ENCODE measurements at places on chromosomes 12 and 14.

DNA sequence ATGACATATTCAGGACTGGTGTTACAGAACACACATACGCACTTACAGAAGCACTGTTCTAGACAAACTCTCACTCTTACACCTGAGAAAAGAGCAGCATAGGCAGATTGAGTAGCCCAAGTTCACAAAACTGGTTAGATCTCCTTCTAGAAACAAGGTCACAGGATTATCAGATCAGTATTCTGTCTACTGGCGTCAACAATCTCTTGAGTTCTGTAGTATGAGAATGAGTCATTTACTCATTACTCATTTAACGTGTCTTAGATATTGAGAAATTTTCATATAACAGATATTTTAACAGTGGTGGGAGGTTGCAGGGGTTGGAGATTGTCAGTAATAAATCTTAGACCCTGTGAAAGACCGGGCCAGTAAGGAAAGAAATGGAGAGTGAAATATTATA lies 2.8 kb upstream of the TSPAN8 start:
- no peak for DNase-seq

DNA sequence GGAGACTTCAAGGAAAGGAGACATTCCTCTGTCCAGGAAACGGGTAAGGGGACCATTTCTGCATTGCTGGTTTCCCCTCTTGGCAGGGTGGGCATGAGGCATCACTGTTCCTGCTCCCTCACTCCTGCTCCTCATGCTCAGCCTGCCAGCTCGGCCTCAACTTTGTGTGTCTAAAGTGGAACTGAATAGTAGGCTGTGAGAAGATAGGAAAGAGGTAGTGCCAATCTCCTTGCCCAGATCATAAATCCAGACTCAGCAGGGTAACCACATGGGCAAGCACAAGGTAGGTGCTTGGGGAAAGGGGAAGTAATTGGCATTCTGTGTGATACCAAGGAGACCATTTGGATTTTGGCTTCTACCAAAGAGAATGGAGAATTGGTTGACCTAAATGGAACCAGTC lies 2.6 kb downstream of the LTB4R start:
- no peak for DNase-seq

DNA sequence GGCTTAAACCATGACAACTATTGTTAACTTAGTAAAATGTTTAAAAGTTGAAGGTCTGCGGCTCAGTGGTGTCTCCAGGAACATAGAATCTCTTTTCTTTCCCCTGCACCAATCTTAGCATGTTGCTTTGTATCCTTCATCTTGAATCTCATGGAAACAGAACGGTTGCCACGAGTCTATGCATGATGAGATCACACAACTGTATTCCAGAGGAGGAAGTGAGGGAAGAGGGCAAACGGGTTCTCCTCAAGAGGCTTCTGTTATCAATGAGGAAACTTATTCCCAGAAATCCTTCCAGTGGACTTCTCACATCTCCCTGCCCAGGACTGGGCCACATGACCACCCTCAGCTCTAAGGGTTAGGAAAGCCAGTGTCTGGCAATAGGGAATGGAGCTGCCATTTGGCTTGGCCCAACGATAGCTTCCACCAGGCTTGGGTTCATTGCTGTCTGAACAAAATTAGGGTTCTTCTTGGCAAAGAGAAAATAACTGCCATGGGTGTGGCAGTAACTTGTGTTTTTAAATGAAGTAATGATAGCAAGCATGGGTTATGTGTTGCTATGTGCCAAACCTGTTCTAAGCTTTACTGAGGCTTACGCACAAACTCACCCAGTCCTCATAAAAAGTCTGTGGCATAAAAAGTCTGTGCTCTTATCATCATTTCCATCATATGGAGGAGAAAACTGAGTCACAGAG lies 17.4 kb downstream of the PLXNC1 start:
- DNase-seq, result no peak

GRCh38 chr12:96103067-96103644 lies 67.8 kb upstream of the LTA4H start:
- DNase-seq, result no peak

DNA sequence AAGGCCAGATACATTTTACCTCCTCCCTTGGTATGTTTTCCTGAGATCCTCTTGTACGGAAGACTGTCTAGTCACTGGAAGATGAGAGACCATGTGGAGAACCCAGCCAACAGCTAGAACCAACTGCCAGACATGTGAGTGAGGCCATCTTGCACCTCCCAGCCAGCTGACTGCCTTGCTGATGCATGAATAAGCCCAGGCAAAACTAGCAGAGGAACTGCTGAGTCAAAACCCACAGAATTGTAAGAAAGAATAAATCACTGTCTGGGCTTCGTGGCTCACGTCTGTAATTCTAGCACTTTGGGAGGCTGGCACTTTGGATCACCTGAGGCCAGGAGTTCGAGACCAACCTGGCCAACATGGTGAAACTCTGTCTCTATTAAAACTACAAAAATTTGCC lies 160.0 kb downstream of the TPH2 start:
- DNase-seq, result no peak

DNA sequence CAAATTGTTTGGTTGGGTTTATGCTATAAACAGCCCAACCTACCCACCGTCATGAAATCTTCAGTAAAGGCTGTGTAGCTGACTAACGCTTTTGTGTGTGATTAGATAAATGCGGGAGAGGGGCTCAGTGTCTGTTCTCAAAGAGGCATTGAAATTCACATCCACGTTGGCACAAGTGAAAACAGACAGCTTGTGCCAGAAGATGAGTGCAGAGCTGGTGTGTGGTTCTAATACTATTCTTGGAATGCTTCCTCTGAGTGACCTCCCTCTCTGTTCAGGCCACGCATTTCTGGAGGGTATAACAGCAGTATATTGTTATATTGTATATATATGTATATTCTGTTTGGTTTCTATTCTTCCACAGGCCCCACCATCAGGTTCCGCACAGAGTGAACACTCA lies 263.8 kb downstream of the APAF1 start:
- DNase-seq, result peak; percentile 9

DNA sequence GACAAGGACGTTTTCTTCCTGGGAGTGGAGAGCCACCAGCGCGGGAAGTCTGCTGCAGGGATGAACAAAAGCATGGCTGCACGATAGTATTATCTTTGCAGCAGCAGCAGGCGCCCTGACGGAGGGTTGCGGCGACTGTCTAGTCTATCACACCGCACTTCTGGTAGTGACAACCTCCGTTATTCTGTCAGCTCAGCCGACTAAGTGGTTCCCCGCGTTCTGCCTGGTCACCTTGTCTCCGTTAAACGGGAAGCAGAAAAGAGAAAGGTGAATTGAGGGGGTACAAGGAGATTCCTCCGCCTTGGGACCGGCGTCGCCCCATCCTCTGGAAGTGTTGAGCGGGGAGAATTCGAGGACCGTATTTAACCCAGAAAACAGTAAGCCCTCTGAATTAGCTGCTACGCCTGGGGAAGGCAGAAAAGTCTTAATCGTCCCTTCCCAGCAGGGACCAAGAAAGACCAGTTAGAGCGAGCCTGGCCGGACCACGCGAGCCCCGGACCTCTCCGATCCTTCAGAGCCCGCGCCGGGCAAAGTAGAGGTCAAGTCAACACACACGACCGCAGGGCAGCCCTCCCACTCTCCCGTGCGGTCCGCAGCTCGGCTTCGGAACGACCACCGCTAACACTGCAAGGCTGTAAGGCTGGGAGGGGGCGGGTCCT lies 536 bp upstream of the DAAM1 start:
- DNase-seq, result peak; percentile 24

DNA sequence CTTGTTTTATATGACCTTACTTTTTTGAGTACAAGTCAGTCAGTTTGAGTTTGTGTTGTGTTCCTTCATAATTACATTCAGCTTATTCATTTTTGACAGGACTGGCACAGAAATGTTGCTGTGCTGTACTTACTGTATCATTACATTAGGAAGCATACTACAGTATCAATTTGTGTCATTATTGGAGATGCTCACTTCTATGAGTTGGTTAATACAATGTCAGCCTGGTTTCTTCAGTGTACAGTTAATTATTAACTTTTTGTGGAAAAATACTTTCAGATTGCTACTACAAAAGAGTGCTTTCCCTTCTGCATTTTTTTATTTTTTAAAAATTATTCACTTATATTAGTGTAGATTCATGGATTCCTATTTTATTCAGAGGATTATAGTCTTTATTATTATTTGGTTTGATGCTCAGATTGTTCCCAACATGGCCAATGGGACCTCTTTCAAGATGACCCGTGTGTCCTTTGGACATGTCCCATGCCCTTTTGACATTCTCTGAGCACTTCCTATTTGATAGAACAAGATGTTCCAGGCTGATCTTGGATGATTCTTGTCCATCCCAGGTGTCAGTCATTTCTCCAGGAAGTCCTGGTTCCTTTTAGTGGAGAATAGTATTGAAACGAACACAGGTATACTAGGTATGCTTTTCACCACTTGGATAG lies 66.6 kb downstream of the MON2 start:
- DNase-seq, result no peak

GRCh38 chr12:75509621-75510020 lies 1.8 kb downstream of the KRR1 start:
- no peak for DNase-seq

DNA sequence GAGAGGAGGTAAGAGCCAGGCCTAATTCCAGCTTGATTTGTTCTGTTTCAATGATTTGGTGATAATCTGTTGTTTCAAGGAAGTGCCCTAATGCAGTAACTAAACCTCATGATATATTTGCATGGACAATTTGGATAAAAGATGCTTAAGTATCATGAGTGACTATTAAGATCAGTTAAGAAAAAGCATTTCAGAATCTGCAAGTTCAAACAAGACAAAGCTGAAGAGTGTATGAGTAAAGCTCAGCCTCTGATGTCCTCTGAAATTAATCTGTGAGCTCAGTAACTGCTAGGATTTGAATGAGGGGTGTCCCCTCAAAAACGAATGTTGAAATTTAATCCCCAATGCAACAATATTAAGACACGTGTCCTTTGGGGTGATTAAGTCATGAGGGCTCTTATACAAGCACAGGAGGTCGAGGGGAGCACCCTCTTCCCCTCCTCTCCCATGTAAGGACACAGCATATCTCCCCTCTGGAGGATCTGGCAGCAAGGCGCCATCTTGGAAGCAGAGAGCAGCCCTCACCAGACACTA lies 949.2 kb downstream of the GALC start:
- no peak for DNase-seq

GRCh38 chr14:94880876-94881275 lies 111.0 kb upstream of the GSC start:
- no peak for DNase-seq

GRCh38 chr14:91392623-91393303 lies 24.9 kb downstream of the CCDC88C start:
- no peak for DNase-seq

DNA sequence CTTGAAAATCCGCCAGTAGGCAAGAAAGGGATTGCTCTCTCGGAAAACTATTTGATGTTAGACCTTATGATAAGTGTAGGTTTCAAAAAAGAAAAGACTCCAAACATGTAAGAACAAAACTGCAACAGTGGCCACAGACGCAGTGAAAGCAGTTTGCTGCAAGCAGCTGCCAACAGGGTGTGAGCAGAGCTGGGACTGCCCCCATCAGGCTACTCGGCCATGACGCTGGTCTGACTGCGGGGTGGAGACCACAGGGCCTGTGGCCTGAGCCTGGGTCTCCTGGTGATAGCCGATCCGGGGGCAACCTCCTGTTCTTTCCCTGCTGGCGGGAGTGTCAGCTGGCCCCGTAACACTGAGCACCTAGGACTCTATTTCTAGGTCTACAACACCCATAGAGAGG lies 63.2 kb downstream of the AMN start:
- no peak for DNase-seq

GRCh38 chr12:26845984-26846383 lies 13.0 kb upstream of the ITPR2 start:
- peak; percentile 67 for DNase-seq

DNA sequence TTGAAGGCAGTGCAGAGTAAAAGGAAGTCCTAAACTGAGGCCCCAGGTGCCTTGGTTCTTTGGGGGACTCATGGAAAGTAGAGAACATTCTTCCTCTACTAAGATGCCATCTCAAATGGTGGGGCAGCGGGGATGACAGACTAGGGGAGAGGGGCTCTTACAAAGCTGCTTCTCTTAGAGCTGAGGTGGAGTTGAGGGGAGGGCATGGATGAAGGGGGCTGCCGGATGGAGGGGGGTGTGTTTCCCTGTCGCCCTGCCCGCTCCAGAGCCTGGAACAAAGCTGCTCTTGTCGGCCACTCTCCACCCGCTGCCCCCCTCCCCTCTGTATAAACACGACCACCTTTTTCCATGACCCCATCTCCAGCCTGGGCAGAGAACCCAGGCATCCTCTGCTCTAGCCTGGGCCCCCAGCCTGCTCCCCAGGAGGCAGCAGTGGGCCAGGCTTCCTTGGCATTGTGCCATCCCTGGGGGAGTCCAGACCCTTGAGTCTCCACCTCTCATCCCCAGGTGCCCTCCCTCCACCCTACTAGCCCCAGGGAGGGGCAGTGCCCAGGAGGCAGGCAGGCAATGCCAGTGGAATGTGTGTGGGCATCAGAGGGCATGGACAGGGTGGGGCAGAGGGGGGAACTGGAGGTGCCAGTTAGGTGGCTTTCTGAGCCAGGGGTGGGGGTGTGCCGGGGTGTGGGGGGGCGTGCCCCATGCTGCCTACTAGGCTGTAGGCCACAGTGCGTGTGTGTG lies 1.7 kb downstream of the RARG start:
- no peak for DNase-seq

Data from fibroblast of skin of back (primary cell).